HepG2 (cell line): ENCODE measurements at places on chromosomes 1 and 21.

- no peak for DNase-seq
Observed at GRCh38 chr1:2789164-2789985, 12.1 kb downstream of the TTC34 start.

DNA sequence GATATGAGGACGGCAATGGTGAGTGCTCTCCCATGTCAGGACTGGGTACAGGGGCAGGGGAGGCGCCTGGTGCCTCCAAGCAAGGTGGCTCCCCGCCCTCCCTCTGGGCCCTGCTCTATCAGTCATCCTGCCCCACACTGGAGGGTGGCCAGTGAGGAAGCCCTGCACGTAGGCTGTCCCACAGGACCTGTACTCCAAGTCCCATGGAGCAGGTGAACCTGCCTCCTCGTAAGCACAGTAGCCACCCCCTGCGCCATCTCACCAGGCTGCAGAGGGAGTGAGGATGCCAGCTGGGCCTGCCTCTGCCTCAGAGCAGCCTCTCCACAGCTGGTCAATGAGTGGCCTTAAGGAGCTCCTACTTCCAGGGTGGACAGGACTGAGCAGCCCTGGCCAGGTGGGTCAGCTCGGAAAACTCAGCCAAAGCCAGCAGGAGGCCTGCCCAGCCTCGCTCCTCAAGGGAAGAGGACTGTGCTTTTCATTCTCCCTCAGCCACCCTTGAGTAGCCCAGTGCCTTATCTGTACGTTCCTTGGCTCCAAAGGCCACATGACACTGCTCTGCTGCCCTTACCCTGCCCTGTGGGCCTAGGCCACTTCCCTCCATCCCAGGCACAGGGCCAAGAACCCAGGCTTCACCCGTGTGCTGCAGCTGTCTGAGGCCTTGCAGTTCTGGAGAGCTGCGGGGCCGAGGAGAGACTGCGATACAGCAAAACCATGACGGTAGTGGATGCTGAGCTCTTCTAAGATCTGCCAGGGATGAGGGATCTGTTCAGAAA, 39.6 kb downstream of the SLC45A1 start:
- no peak for DNase-seq

- DNase-seq: no peak
Observed at GRCh38 chr1:2355373-2356261, 35.7 kb downstream of the MORN1 start.

DNA sequence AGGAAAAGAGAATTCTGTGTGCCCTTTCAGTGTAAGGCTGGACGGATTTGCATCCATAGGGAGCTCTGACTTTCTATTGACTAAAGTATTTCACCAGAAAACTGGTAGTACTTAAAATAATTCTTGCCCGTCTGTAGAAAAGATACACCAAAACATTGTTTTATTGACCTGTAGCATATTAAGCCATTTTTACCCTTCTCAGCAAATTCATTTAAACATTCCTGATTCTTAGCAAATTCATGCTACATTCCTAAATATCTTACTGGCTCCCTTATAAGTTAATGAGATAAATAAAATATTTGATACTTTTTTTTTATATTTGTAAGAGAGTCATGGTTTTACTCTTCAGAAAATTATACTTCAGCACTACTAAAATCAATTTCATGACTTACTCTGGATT, 1.6 kb upstream of the IPP start:
- DNase-seq: no peak

DNA sequence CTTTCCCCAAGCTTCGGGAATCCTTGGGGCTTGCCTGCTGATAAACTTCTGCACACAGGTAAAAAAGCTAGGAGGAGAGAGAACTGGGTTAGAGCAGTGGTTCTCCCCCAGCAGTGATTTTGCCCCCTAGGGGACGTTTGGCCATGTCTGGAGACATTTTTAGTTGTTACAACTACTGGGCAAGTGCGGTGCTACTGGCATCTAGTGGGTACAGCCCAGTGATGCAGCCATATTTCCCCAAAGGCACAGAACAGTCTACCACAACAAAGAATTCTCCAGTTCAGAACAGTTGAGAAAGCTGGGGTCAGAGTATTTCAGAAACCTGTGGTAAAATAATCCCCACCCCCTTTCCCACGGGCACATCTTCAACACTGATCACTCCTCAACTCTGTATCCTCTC, 41.3 kb downstream of the LRRC71 start:
- DNase-seq: no peak

GRCh38 chr1:29547300-29547699, 311.0 kb downstream of the PTPRU start:
- no peak for DNase-seq

DNA sequence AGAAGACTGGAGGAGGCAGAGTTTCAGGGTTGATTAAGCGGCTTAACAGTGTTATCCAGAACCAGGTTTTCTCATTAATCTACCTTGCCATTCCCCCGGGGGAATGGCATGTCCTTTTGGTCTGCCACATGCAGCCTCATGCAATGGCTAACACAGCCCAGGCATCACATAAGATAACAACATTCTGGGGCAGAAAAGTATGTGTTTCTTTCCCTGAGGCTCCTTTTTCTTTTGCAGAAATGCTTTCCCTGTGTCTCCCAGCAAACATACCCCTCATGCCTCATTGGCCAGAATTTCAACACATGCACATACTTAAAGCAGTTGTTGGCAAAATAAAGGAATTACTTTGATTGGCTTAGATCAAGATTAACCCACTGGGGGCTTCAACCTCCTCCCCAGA, 98.6 kb downstream of the OMA1 start:
- no peak for DNase-seq

- DNase-seq: no peak
Observed at GRCh38 chr21:27157097-27157496, 190.2 kb upstream of the ADAMTS5 start.

DNA sequence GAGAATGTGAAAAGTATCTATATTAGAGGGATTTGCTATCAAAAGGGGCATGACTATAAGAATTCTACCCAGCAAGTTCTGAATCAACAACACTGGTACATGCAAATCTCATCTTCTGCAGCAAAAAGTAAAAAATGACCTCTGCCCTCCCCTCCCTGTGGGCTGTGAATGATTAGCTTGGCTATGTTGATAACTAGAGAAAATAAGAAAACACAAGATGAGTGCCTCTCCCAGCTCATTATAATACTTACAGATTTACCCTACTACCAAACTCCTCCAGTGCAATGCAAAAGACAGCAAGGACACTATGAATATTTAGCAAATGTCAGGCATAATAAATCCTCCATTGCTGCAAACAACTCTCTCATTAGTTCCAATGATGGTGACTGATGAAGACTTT, 102.4 kb downstream of the SLC45A1 start:
- DNase-seq: peak; percentile 57

DNA sequence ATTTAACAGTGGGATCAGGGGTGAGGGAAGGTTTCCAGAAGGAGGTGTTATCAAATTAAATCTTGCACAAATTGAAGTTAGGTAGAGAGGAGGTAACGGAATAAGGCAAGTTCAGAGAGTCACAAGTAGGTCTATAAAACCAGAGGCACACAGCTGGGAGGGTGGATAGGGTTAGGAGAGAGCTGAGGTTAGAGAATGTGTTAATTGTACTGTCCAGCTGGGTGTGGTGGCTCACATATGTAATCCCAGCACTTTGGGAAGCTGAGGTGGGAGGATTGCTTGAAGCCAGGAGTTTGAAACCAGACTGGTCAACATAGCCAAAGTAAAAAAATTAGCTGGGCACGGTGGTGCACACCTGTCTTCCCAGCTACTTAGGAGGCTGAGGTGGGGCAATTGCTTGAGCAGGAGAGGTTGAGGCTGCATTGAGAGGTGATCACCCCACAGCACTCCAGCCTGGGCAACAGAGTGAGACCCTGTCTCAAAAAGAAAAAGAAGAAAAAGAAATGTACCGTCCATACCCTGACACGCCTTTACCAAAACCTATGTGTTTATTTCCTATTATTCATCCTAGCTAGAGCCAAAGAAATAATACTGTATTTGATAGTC, 20.2 kb downstream of the SPATA45 start:
- DNase-seq: no peak

GRCh38 chr1:7187112-7187493, 401.8 kb downstream of the CAMTA1 start:
- DNase-seq: no peak

GRCh38 chr1:207845109-207845508, 65.8 kb downstream of the CD34 start:
- DNase-seq: no peak

GRCh38 chr1:98926597-98926996, 78.1 kb downstream of the PLPPR5 start:
- no peak for DNase-seq

DNA sequence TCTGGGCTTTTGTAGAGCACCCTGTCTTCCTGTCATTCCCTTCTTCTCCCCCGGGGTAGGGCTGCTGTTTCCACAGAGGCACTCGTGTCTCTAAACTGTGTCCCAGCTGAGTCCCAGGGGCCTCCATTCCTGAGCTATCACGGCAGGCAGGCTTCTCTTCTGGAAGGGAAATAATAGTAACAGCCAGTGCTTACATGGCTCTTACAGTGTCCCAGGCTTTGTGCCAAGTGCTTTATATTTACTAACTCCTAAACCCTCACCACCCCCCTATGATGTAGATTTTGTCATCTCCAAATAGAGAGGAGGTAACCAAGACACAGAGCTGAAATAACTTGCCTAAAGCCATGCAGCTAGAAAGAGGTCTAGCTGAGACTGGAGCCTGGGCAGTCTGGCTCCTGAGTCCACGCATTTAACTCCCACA, 1.4 kb upstream of the CELF3 start:
- no peak for DNase-seq

GRCh38 chr1:88876573-88877365, 14.6 kb downstream of the GTF2B start:
- no peak for DNase-seq

GRCh38 chr1:213409208-213409631, 358.2 kb downstream of the RPS6KC1 start:
- peak; percentile 21 for DNase-seq

DNA sequence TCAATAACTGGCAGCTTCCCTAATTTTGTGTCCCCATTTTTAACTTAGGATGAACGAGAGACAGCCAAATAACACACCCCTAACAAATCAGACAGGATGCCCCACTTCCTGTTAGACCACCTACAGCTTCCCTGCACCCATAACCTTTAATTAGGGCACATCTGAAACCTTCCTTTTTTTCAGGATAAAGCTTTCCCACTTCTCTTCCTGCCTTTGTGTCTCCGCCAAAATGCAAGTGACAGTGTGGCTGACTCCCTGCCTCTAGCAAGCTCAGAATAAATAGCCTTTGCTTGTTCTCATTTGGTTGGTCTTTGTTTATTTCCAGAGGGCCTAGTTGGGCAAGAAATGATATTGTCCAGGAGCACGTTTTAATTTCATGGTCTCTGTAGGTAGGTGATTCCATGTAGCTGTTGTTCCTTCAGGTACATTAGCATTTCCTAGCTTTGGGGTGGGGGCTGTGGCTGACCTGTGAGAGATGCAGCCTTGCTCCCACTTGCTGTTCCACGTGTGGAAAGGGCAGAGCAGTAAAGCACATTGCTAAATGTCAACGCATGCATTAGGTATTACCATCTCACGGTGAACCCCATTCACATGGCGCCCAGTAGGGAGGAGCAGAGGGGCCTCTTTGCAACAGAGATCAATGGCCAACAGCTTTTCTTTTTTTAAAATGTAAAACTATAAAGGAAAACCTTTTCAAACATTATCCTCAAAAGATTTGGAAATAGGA, 154.9 kb downstream of the ST6GALNAC3 start:
- DNase-seq: no peak

DNA sequence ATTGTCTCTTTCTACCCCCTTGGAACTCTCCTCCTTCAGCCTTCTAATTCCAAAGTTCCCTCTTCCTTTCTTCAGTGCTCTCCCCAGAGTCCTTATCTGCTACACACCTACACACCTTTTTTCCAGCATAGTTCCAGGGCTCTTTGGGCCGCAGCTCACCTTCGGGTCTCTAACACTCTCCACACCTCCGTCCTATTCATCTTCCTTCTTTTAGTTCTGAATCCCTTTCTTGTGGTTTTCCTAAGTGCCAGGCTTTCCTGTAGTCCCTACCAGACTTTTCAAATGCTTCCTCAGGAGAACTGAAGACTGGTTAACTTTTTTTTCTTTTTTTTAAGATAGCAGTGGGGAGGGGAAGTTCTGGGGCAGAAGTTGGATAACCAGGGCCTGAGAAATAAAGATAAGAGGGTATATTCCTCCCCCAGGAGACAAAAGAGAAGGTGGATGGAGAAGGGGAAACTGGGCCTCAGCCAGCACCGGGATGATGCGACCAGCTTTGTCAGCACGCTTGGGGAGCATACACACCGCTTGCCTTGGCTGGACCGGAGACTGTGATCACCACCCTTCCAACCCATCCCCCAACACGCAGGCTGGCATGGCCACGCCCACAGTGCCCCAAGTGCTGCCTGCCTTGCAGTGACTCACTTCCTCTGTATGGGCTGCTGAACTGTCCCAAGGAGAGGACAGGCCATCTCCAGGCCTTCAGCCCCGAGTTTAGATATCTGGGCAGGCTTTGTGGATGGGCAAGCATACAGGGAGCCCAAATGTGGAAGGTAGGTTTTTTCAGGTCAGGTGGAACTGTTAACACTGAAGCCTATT, 2.5 kb upstream of the CERS2 start:
- DNase-seq: peak; percentile 68

DNA sequence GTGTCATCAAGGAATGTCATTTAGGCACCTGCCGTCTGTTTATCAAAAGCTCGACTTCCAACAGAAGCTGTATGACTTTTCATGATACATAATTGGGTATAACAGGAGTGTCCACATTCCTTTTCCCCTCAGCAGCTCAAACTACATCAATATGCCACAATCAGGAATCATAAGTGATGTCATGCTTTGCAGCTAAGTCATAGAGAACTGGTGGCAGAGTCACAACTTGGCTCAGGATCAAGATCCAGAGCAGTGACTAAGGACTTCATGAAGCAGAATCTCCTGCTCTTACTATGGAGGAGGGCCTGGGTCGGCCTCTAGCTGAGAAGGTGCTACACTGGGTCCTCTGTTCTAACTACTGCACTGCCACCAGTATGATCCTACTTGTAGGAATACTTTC, 36.5 kb upstream of the AGBL4 start:
- no peak for DNase-seq

- no peak for DNase-seq
Observed at GRCh38 chr1:92739669-92740524, 45.0 kb downstream of the EVI5 start.

DNA sequence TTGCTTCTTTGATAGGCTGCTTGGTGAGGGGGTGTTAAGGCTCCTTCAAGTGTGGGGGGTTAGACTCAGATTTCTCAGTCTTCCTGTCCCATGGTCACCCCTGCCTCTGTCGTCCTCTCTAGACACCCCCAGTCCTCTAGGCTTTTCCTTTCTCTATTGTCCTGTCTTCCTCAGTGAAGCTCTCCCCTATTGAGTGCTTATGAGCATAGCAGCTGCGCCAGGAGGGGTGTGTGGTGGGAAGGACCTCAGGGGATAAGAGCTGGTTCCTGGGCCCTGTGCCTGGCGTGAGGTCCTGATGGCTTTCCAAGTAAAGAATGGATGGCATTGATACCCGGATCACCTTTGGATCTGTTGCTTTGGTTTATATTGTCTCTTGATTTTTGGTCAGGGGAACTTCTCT, 69.1 kb downstream of the DIP2A start:
- DNase-seq: no peak
